Urinary bladder (tissue), 4 donors: ENCODE measurements at places on chromosomes 7 and 10. TPM values are rescaled to one million over a fixed set of nuclear protein-coding genes. Genes with fewer than 3 reads are reported as not detected.

DNA sequence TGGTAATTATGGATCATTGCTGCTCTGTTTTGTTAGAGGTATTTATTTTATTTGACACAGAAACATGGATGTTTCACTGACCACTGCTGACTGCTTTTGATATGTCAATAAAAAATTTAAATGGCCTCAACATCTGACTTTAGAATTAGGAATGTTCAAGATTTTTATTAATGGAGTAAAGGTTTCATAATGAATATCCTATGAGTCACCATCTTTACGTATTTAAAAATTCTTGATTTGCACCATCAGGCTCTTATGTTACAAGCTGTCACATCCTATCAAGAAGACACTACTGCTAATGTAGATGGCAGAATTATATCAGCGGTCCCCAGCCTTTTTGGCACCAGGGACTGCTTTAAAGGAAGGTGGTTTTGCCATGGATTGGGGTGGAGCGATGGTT is 578.7 kb upstream of the NRP1 start:
- DNase-seq: no peak

- no peak for DNase-seq
Measured at GRCh38 chr7:45976485-45976856, 55.4 kb upstream of the IGFBP3 start.

DNA sequence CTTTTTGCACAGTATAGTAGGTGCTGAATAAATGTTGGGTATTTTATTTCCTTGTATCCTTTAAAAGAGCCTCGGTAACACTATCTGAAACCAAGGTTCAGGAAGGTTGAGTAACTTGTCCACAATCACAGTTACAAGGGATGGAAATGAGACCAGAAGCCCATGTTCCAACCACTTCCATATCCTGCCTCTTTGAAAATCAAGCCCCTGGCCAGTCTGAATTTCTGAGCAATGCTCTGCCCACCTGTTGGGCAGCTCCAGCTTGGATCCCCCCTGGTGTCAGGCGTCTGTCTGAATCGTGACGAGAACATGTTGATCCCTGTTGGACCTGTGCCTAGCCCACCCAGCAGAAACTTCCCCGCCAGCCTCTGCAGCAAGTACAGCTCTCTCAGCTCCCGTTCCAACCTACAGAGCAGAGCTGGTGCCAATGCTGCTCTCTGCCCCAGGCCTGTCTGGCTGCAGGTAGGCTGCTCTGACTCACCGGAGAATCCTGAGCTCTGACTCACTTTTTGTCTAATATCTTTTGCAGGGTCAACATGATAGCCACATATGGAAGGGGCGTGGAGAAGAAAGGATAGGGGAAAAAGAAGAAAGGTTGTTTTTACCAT is 595.5 kb downstream of the INHBA start:
- peak; percentile 18 for DNase-seq

- no peak for DNase-seq
Measured at GRCh38 chr7:51121931-51122425, 194.6 kb downstream of the COBL start.

- DNase-seq: peak; percentile 28
Measured at GRCh38 chr10:128263891-128264688, 137.9 kb upstream of the MKI67 start.

- no peak for DNase-seq
Measured at GRCh38 chr7:64873155-64873500, 29.9 kb upstream of the ZNF273 start.

DNA sequence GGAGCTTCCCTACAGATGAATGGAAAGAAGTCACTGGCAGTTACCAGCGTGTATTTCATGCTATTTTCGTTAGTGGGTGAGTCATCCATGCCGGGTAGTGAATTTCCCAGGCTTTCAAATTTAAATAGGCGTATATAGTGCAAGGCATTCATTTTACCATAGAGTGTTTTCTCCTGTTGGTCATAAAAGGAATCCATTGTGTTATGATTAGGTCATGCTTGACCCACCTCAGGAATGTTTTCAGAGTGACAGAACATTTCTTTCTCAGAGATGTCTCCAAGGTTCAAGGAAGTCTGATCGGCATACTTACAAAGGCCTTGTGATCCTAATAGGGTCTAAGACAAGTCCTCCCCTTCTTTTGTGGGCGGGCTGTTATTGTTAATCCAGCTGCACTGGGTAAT is 110.7 kb downstream of the AKR1D1 start:
- no peak for DNase-seq

Gene RAB11FIP2
- total RNA-seq: 56.5 TPM

Gene PSD
- 38.4 TPM for total RNA-seq

Gene ARPC1A
- 68.9 TPM for total RNA-seq
